Neuronal stem cell (in vitro differentiated cells): ENCODE measurements at places on chromosomes 11 and 22.

GRCh38 chr11:90757849-90758494 lies 535.1 kb upstream of the CHORDC1 start:
- no peaks in the 10 kb centered on the region for H3K27me3 ChIP-seq
- no peaks in the 10 kb centered on the region for H3K4me1 ChIP-seq
- no peak overlapping the region for H3K4me3 ChIP-seq
- no peak overlapping the region for H3K27ac ChIP-seq
- no peaks in the 10 kb centered on the region for H3K36me3 ChIP-seq
- DNase-seq: no peak

DNA sequence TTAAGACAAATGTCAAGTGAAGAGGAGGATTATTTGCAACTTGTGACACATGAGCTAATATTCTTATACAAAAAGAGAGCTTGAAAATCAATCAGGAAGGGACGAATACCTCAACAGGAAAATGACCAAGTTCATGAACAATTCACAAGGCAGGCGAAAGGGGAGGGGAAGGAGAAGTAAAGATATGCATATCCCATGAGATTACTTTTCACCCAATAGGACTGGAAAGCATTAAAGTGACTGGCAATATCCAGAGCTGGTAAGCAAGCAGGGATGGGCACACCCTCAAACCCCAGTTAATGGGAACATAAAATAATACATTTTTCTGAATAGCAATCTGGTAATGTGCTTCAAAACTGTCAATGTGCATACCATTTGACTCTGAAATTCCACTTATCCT lies 129.5 kb downstream of the SLC1A2 start:
- H3K4me1 ChIP-seq: no peaks in the 10 kb centered on the region
- no peak for DNase-seq
- H3K27me3 ChIP-seq: no peaks in the 10 kb centered on the region
- no peak overlapping the region for H3K27ac ChIP-seq

DNA sequence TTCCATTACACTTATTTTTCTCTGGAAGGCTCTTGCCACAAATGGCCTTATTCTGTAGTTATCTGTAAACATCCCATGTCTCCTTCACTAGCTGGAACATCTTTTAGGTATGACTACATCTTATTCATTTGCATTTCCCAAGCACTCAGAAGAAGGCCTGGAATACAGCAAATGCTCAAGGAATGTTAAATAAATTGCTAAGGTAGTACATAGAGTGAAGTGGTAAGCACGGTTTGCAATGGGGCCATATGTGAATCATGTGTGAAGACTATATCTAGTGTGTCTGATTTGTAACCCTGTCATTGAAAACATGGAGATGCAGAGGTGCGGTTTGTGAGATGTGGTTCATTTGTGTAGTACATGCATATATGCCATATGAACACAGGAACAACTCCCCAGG lies 33.5 kb downstream of the GDPD4 start:
- no peaks in the 10 kb centered on the region for H3K4me1 ChIP-seq
- no peak overlapping the region for H3K4me3 ChIP-seq
- no peak for DNase-seq
- H3K27ac ChIP-seq: no peak overlapping the region
- H3K27me3 ChIP-seq: no peaks in the 10 kb centered on the region
- no peaks in the 10 kb centered on the region for H3K36me3 ChIP-seq

GRCh38 chr11:112523477-112523876 lies 262.8 kb upstream of the PLET1 start:
- H3K4me1 ChIP-seq: peaks cover 8% of the 10 kb centered on the region
- no peak overlapping the region for H3K4me3 ChIP-seq
- peak overlapping the region; percentile 55 for H3K27ac ChIP-seq
- DNase-seq: peak; percentile 65
- H3K36me3 ChIP-seq: no peaks in the 10 kb centered on the region
- peaks cover 9% of the 10 kb centered on the region for H3K27me3 ChIP-seq

GRCh38 chr11:26319906-26320305 lies 12.0 kb upstream of the ANO3 start:
- no peak overlapping the region for H3K27ac ChIP-seq
- H3K36me3 ChIP-seq: no peaks in the 10 kb centered on the region
- H3K4me3 ChIP-seq: no peak overlapping the region
- DNase-seq: no peak
- no peaks in the 10 kb centered on the region for H3K27me3 ChIP-seq

DNA sequence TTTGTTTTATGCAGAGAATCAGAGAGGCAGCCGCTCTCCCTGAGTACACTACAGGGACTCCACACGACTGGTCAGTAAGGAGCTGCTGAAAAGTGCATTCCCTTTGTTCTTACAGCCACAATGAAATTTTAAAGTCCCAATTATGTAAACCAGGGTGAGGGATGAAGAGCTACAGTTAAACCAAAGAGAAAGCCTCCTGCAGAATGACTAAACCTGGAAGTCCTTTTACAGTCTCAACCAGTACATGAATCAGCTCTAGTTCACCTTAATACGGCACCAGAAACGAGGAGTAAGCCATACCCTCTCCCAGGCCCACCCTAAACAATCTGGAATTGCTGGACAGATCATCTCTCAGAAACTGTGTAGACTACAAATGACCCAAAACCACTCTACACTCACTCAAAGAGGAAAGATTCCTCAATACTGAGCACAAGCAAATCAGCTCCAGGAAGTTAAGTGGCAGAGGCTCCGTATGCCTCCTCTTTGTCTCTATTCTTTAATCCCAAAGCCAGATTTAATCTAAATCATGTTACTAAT lies 113.1 kb downstream of the RBFOX2 start:
- H3K4me3 ChIP-seq: no peak overlapping the region
- peaks cover 16% of the 10 kb centered on the region for H3K4me1 ChIP-seq
- no peaks in the 10 kb centered on the region for H3K27me3 ChIP-seq
- DNase-seq: no peak
- peak overlapping the region; percentile 91 for H3K27ac ChIP-seq

DNA sequence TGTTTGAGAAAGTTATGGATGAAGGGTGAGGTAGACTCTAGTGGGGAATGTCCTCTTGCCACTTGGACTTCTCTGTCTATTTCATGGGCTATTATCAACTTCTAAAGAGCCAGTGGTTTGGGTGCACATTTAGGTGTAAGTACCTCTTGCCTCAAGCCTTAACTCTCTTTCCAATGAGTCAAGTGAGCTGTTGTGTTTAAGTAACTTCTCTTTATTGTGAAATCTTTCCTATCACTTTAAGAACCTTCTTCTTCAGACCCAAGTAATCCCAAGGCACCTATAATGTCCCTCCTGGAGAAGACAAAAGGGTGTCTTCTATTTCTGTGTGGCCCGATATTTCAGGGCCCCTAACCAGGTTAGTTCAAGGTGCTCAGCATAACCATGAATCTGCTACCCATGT lies 90.5 kb upstream of the VPREB1 start:
- H3K4me3 ChIP-seq: no peak overlapping the region
- no peaks in the 10 kb centered on the region for H3K36me3 ChIP-seq
- H3K27ac ChIP-seq: no peak overlapping the region
- no peaks in the 10 kb centered on the region for H3K4me1 ChIP-seq

GRCh38 chr22:33871935-33872334 lies 48.3 kb downstream of the LARGE1 start:
- no peak for DNase-seq
- peaks cover 21% of the 10 kb centered on the region for H3K4me1 ChIP-seq
- H3K27me3 ChIP-seq: no peaks in the 10 kb centered on the region
- no peak overlapping the region for H3K27ac ChIP-seq
- no peak overlapping the region for H3K4me3 ChIP-seq

- peaks cover 30% of the 10 kb centered on the region for H3K27me3 ChIP-seq
- H3K36me3 ChIP-seq: no peaks in the 10 kb centered on the region
- no peak for DNase-seq
- H3K27ac ChIP-seq: no peak overlapping the region
These were observed 4.3 kb upstream of the PHLDA2 start for GRCh38 chr11:2933375-2934020.

GRCh38 chr11:75823946-75824345 lies 8.9 kb downstream of the UVRAG start:
- H3K27ac ChIP-seq: no peak overlapping the region
- peaks cover 2% of the 10 kb centered on the region for H3K4me1 ChIP-seq
- H3K36me3 ChIP-seq: no peaks in the 10 kb centered on the region
- no peak overlapping the region for H3K4me3 ChIP-seq
- no peak for DNase-seq

DNA sequence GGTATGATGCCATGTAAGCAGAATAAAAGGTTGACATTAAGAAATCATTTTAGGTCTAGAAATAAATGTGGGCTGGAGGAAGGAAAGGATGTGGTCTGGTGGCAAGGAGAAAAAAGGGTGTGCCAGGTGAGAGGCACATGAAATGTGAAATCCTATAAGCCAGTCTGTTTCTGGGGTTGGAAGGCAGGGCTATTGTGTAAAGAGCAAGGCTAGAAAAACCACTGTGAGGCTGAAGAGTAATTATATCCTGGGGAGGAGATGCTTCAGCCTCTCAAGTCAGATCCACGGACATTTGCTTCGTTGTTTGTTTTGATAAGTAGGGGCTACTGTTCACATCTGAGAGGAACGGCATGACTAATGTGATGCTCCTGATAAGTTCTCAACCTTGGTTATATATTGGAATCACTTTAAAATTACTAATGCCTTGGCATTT lies 77.5 kb upstream of the CTSC start:
- H3K36me3 ChIP-seq: no peaks in the 10 kb centered on the region
- H3K4me1 ChIP-seq: no peaks in the 10 kb centered on the region
- no peaks in the 10 kb centered on the region for H3K27me3 ChIP-seq
- H3K27ac ChIP-seq: no peak overlapping the region
- no peak overlapping the region for H3K4me3 ChIP-seq
- no peak for DNase-seq

- peaks cover 2% of the 10 kb centered on the region for H3K4me1 ChIP-seq
- no peaks in the 10 kb centered on the region for H3K36me3 ChIP-seq
- H3K27ac ChIP-seq: no peak overlapping the region
- no peak overlapping the region for H3K4me3 ChIP-seq
These were observed 5.4 kb upstream of the MIF start for GRCh38 chr22:23888615-23889401.

GRCh38 chr11:41044747-41045146 lies 414.7 kb downstream of the LRRC4C start:
- no peak overlapping the region for H3K27ac ChIP-seq
- no peaks in the 10 kb centered on the region for H3K4me1 ChIP-seq
- H3K36me3 ChIP-seq: no peaks in the 10 kb centered on the region
- H3K4me3 ChIP-seq: no peak overlapping the region
- DNase-seq: no peak
- no peaks in the 10 kb centered on the region for H3K27me3 ChIP-seq

DNA sequence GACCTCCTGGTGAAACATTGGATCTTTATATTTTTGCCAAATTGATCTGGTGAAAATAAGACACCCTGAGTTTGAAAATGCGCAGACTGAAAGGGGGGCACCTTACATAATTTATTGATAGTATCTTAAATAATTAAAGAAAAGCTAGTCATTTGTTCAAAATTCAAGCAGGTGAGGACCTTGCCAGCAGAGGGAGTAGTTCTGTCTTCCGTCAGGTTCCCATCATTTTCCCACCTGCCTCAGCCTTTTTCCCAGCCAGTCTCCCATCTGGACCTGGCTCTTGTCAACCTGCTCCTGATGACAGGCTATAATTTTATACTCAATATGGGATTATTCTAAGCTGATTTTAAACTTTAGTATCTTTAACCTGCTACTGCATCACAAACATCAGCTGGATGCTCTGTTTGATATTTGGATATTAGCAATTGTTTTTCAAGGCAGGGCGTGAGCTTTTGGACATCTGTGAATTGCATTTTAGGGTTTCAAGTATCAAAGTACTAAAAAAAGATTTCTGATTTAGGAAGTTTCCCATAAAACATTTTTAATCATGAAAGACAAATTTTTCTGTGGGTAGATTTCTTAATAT lies 132.0 kb downstream of the ELP4 start:
- H3K36me3 ChIP-seq: no peaks in the 10 kb centered on the region
- H3K27ac ChIP-seq: no peak overlapping the region
- no peaks in the 10 kb centered on the region for H3K27me3 ChIP-seq
- peak; percentile 38 for DNase-seq
- no peak overlapping the region for H3K4me3 ChIP-seq
